Bone marrow (tissue), 2 donors: ENCODE measurements at places on chromosomes 5 and 9.

DNA sequence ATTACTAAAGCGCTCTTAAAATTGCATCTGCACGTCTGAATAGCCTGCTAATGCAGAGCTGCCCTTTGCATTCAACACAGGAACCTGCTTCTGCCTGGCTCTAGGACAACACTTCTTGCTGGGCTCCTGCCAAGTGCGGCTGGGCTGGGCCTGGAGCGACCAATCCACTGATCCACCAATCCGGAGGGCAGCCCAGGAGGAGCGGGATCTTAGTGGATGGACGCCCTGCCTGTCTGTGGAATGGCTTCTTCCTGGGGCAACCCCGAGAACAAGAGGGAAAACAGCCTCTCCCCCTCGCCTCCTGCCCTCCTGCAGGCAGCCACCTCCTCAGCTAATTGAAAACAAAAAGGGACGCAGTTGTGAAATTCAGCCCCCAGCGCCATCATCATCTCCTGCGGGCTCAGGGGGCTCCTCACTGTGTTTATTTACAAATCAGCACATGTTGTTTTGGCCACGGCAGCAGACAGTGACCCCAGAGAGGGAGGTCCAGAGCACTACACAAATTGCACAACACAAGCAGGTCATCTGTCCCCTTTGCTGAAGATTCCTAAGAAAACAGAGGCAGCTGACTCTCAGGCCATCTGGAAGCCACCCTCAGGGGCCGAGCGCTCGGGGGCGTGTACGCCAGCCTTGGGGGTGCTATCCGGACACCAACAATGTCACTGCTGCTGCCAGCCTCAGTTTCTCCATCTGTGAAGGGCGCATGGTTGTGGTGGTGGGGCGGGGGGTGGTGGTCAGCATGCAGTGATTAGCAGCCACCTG lies 57.3 kb downstream of the GADD45G start:
- DNase-seq = no peak

GRCh38 chr5:11082404-11082945 lies 321.4 kb upstream of the DAP start:
- DNase-seq = no peak

DNA sequence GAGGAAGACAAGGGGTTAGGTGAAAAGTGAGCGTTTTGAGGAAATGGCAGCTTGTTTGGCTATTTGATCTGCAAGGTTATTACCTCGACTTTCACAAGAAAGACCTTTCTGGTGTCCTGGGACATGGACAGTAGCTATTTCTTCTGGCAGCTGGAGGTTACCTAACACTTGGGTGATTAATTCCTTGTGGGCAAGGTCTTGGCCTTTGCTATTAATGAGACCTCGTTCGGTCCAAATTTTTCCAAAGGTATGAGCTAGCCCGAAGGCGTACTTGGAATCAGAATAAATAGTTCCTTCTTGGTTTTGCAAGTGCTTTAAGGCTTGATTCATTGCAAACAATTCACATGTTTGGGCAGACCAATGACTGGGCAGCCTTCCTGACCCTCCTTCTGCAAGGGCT lies 4.9 kb downstream of the GTF3C5 start:
- no peak for DNase-seq

GRCh38 chr5:74432721-74433120 lies 207.8 kb downstream of the ENC1 start:
- no peak for DNase-seq

GRCh38 chr5:141840280-141840812 lies 37.9 kb downstream of the PCDH1 start:
- no peak for DNase-seq

GRCh38 chr9:117462861-117463260 lies 48.0 kb upstream of the ASTN2 start:
- DNase-seq = no peak

DNA sequence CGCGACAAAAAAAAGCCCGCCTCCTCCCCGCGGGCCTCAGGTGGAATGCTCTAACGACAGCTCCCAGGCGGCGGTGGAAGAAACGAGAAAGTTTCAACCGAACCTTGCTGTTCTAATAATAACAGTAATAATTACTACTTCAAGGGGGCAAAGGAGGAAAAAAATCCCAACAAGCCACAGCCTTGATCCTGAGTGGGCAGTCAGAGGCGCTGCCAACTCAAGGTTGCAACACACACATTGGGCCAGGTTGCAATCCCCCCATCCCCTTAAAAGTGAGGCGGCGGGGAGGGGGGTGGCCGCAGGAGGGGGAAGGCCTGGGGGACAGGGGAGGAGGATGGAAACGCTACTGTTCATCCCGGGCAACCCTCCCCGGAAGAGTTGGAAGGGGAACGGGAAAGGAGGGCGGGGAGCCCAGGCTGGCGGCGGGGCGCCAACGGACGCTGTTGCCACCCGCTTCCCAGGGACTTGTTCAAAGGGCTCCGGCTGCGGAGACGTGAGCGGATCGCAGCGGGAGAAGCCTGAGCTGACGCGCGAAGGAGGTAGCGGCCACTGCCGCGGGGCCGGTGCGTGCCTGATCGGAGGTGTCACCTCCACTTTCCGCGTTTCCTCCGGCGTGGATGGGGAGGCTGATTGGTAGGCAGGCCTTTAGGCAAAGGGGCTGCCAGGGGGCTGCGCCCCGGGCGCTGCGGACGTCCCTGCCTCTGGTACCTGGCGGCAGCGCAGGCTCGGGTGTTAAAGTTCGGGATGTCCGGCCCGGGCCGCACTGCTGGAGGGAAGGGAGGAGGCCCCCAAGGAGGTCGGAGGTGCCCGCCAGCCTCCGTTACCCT lies 647 bp downstream of the SMARCA2 start:
- DNase-seq = no peak
